ENCODE measurements at places on chromosomes 5 and 9. TPM values are rescaled to one million over a fixed set of nuclear protein-coding genes. Genes with fewer than 3 reads are reported as not detected.

- H3K4me3 ChIP-seq, result no peak overlapping the region
- H3K27me3 ChIP-seq, result peaks cover 51% of the 10 kb centered on the region
- H3K4me1 ChIP-seq, result no peaks in the 10 kb centered on the region
- H3K36me3 ChIP-seq, result no peaks in the 10 kb centered on the region
- no peak for DNase-seq
- no peak overlapping the region for H3K27ac ChIP-seq
Measured at GRCh38 chr5:176873541-176874172, 25.5 kb downstream of the HK3 start.

GRCh38 chr5:32110111-32110696 is 63.9 kb downstream of the GOLPH3 start:
- no peak for DNase-seq
- no peaks in the 10 kb centered on the region for H3K27me3 ChIP-seq
- peaks cover 37% of the 10 kb centered on the region for H3K36me3 ChIP-seq
- no peak overlapping the region for H3K27ac ChIP-seq

DNA sequence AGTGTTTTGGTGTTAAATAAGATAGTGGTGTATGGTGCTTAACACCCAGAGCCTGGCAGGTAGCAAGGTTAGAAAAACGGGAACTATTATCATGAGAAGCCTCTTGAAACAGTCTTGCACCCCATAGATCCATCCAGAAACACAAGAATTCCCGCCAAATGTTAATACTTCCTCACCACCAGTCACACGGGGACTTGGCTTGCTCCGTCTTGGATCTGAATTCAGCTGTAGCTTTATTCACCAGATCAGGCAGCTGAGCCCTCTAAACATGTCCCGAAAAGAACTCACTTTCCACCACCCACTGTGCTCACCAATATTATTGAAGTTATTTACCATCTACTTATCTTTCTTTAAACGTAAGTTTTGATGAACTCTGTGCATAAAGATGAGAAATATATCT is 101.6 kb upstream of the PTPN3 start:
- H3K4me3 ChIP-seq, result no peak overlapping the region
- no peaks in the 10 kb centered on the region for H3K36me3 ChIP-seq
- 0 out of 2 replicates have a peak, but pooled peaks cover 5% of the 10 kb centered on the region for H3K4me1 ChIP-seq
- no peak for DNase-seq
- peaks cover 31% of the 10 kb centered on the region for H3K27me3 ChIP-seq

Gene PRR16
- total RNA-seq, result 10.6 TPM

- no peak overlapping the region for H3K4me3 ChIP-seq
- H3K4me1 ChIP-seq, result no peaks in the 10 kb centered on the region
- no peaks in the 10 kb centered on the region for H3K27me3 ChIP-seq
- no peaks in the 10 kb centered on the region for H3K36me3 ChIP-seq
- H3K27ac ChIP-seq, result no peak overlapping the region
Measured at GRCh38 chr9:100813871-100814270, 214.7 kb upstream of the PLPPR1 start.

Gene TPM2
- total RNA-seq, result 1,994 TPM

- no peaks in the 10 kb centered on the region for H3K27me3 ChIP-seq
- H3K4me3 ChIP-seq, result no peak overlapping the region
- H3K27ac ChIP-seq, result peak overlapping the region; percentile 87
- H3K4me1 ChIP-seq, result peaks cover 29% of the 10 kb centered on the region
- DNase-seq, result peak; percentile 44
Measured at GRCh38 chr9:110114859-110115201, 93.1 kb downstream of the C9orf152 start.

GRCh38 chr5:111742177-111742994 is 14.6 kb downstream of the NREP start:
- peaks cover 32% of the 10 kb centered on the region for H3K4me1 ChIP-seq
- no peak overlapping the region for H3K4me3 ChIP-seq
- no peaks in the 10 kb centered on the region for H3K27me3 ChIP-seq
- H3K36me3 ChIP-seq, result no peaks in the 10 kb centered on the region

- no peak overlapping the region for H3K27ac ChIP-seq
- no peaks in the 10 kb centered on the region for H3K36me3 ChIP-seq
- peaks cover 33% of the 10 kb centered on the region for H3K27me3 ChIP-seq
- no peaks in the 10 kb centered on the region for H3K4me1 ChIP-seq
- DNase-seq, result no peak
Measured at GRCh38 chr5:77928776-77929300, 152.7 kb upstream of the TBCA start.

Gene NMUR2
- total RNA-seq, result not detected

Gene DMRT3
- not detected for total RNA-seq

- peaks cover 22% of the 10 kb centered on the region for H3K4me1 ChIP-seq
- DNase-seq, result peak; percentile 97
- peak overlapping the region; percentile 39 for H3K4me3 ChIP-seq
- no peaks in the 10 kb centered on the region for H3K27me3 ChIP-seq
Measured at GRCh38 chr9:21549251-21549765, 67.2 kb upstream of the IFNE start.

- H3K4me1 ChIP-seq, result no peaks in the 10 kb centered on the region
- H3K4me3 ChIP-seq, result peak within 1 kb of the TSS; percentile 20
- H3K27me3 ChIP-seq, result peaks cover 55% of the 10 kb centered on the region
Measured at GRCh38 chr5:178113141-178113787, at the start of gene N4BP3. TSS of gene N4BP3 (plus strand) at chr5:178113532. CDS start at chr5:178119584, 6,052 bp downstream.

DNA sequence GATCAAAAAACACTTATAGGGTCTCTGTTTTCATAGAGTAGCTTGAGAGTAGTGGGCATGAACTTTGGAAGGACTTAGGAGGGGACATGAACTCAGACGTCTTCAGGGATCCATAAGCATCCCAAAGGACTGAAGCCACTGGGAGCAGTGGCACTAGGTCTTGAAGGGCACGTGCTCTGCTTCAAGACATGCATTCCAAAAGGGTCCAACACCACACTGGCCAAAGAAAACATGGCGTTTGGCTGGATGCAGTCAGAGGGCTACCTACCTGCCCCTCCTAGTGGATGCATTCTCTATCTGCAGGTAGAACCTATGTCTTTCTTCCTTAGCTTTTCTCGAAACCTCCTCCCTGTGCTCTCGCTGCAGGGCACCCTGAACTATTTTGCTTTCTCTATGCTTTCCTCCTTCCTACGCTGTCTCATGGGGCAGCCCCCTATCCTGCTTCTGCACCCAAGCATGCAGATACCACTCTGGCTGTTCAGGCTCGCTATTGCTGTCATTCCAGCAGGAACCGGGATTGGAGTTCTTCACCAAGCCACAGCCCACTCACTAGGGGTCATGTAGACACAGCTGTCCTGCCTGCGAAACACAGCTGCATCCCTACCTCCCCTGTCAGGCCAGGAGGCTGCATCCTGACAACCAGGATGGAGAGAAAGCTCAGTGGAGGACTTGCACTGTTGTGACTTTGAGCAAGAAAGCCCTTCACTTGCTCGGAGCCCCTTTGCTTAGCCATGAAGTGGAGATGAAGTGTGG is 11.9 kb downstream of the FAM240B start:
- no peaks in the 10 kb centered on the region for H3K27me3 ChIP-seq
- no peak for DNase-seq
- no peak overlapping the region for H3K4me3 ChIP-seq
- H3K27ac ChIP-seq, result no peak overlapping the region

DNA sequence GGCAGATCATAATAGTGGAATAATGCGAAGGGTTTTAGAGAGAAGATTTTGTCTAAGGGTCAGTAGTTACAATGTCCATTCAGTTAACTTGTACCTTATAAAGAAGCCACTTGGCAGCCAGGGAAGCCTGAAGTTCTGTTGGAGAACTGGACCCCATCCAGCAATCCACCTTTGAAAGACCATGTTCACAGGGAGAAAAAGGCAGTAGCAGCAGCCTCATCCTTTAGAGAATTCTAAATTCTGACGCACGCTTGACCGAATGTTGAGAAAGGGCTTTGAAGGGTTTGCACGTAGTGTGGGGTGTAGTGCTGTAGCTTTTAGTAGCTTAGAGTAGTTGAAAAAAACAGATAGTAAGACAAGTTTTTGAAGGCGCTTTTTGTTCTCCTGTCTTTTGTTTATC is 42.8 kb downstream of the MCCC2 start:
- no peak for DNase-seq
- no peak overlapping the region for H3K4me3 ChIP-seq
- H3K27ac ChIP-seq, result no peak overlapping the region
- no peaks in the 10 kb centered on the region for H3K4me1 ChIP-seq
- no peaks in the 10 kb centered on the region for H3K36me3 ChIP-seq
- no peaks in the 10 kb centered on the region for H3K27me3 ChIP-seq

Gene FCN2
- total RNA-seq, result not detected

DNA sequence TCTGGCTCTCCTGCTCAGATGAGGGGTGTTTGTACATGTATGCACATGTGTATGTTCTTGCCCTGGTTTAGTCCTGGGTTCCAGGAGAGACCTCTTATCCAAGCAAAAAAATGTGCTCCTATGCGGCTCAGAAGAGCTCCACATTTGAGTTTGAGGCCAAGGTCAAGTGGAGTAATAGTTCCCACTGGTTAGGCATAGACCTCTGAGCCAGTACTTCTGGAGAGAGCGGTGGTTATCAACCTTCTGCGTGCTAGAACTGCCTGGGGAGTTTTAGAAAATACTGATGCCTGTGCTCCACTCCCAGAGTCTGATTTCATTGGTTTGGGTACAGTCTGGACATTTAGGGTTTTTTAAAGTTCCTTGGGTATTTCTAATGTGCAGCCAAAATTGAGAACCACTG is 51.5 kb downstream of the LIX1 start:
- no peaks in the 10 kb centered on the region for H3K36me3 ChIP-seq
- H3K4me3 ChIP-seq, result no peak overlapping the region
- no peak for DNase-seq
- H3K27ac ChIP-seq, result no peak overlapping the region

GRCh38 chr9:90958328-90958727 is 156.7 kb downstream of the SYK start:
- H3K36me3 ChIP-seq, result no peaks in the 10 kb centered on the region
- H3K27me3 ChIP-seq, result no peaks in the 10 kb centered on the region
- no peak for DNase-seq
- H3K4me3 ChIP-seq, result no peak overlapping the region

DNA sequence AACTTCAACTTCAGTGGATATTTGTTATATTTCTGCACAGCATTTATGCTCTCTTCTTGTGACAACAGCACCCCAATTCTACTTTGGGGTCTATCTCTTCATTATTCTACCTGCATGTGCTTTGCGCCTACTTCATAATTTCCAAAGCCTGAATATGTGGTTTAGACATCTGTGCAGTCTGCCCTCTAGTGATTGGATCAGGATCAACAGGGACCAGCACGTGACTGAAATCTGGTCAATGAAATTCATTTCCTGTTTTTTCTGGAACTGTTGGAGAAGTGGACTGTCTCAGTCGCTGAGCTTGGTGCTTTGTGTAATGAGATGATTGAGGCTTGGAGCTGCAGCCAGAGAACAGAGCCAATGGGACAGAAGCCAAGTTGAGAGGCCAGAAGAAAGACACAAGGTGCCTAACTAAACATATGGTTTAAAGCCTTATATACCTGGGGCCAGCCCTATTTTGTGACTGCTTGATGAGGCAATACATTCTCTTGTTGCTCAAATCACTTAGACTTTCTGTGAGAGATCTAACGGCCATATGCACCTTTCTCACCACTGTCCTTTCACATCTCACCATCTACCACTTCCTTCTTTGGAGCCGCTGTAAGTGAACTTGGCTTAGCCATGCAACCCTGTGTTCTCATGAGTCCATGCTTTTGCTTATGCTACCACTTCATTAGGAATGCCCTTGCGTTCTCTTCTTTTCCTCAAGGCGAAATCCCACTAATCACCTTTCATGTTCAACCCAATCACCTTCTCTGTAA is 68.8 kb upstream of the PPP2R2B start:
- peak; percentile 4 for DNase-seq

Gene OR1L6
- total RNA-seq, result not detected

DNA sequence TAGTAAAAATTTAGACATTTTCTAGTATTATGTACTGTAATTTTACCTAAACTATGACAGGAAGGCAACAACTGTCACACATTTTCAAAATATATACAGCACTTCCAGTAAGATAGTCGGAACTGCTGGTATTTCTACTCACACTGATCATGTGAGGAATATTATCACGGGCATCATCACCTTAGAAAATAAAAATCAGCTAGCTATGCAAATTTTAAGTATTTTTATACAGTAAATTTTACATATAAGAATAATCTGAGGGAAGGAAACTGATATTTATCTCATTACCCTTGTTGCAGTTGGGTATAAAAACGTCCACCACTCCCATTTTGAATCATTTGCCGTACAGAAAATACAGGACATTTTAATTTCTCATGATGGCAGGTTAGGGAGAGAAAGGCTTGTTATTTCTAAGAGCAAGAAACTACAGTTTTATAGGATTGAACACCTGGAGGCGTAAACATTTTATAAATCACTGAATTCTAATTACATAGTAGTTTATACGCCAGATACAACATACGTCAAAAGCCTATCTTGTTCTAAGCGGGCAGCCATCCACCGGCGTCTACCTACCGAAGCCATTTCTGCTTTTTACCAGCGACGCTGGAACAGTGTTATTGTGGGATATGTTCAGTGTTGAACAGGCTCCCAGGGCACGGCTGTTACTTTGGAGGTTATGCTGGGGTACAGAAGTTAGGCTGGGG is 729 bp upstream of the TNPO1 start:
- DNase-seq, result no peak
- H3K36me3 ChIP-seq, result no peaks in the 10 kb centered on the region
- peak overlapping the region; percentile 78 for H3K4me3 ChIP-seq
- no peaks in the 10 kb centered on the region for H3K27me3 ChIP-seq
- H3K27ac ChIP-seq, result peak overlapping the region; percentile 85

GRCh38 chr5:135974021-135974600 is 19.3 kb upstream of the LECT2 start:
- H3K4me1 ChIP-seq, result peaks cover 3% of the 10 kb centered on the region
- H3K4me3 ChIP-seq, result no peak overlapping the region
- no peak overlapping the region for H3K27ac ChIP-seq

Measured in IMR-90 (cell line).